ENCODE measurements at places on chromosomes 1 and 21. TPM values are rescaled to one million over a fixed set of nuclear protein-coding genes. Genes with fewer than 3 reads are reported as not detected.

The S100A2 gene
- 11.7 TPM for total RNA-seq

The SFN gene
- not detected for total RNA-seq

The OR2T1 gene
- total RNA-seq, result not detected

The GPR52 gene
- 0.54 TPM for total RNA-seq

GRCh38 chr21:33977017-33977720 lies 61.6 kb upstream of the ATP5PO start:
- peak; percentile 30 for DNase-seq
- H3K36me3 ChIP-seq, result no peaks in the 10 kb centered on the region
- peaks cover 39% of the 10 kb centered on the region for H3K4me1 ChIP-seq
- peak overlapping the region; percentile 97 for H3K27ac ChIP-seq
- peak overlapping the region; percentile 0 for H3K4me3 ChIP-seq

- no peaks in the 10 kb centered on the region for H3K36me3 ChIP-seq
- peak; percentile 97 for DNase-seq
- H3K27ac ChIP-seq, result peak within 1 kb of the TSS; percentile 85
- peaks cover 23% of the 10 kb centered on the region for H3K4me1 ChIP-seq
- H3K4me3 ChIP-seq, result peak within 1 kb of the TSS; percentile 84
Measured at GRCh38 chr1:6701437-6702153, at the start of gene DNAJC11. Gene DNAJC11 (minus strand): TSS chr1:6701816. CDS start chr1:6701800, 16 bp downstream.
